ENCODE measurements at places on chromosomes 5 and 9.

DNA sequence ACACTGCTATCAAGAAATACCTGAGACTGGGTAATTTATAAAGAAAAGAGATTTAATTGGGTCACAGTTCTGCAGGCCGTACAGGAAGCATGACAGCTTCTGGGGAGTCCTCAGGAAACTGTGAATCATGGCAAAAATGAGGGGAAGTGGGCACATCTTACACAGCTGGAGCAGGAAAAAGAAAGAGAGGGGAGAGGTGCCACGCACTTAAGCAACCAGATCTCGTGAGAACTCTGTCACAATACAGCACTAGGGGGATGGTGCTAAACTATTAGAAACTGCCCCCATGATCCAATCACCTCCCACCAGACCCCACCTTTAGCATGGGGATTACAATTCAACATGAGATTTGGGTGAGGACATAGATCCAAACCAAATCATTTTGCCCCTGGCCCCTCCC, 105.5 kb upstream of the CPLX2 start:
- no peak for DNase-seq

- no peak for DNase-seq
These were observed 6.5 kb upstream of the SYK start for GRCh38 chr9:90795084-90795483.

GRCh38 chr9:70835323-70835722, 286.1 kb downstream of the TRPM3 start:
- DNase-seq = no peak

GRCh38 chr9:21789541-21790037, 12.8 kb upstream of the MTAP start:
- DNase-seq = peak; percentile 89

GRCh38 chr9:98801561-98801960, 5.2 kb upstream of the ANKS6 start:
- no peak for DNase-seq

- peak; percentile 36 for DNase-seq
These were observed 22.0 kb downstream of the ADAMTS2 start for GRCh38 chr5:179323026-179323870.

- no peak for DNase-seq
These were observed 93.9 kb downstream of the GRIA1 start for GRCh38 chr5:153584126-153584959.

GRCh38 chr5:7659420-7659819, 191.5 kb downstream of the CFAP90 start:
- DNase-seq = no peak

GRCh38 chr5:98735806-98736507, 37.5 kb upstream of the RGMB start:
- no peak for DNase-seq

- no peak for DNase-seq
These were observed 53.8 kb downstream of the AGXT2 start for GRCh38 chr5:34993951-34994350.

- peak; percentile 53 for DNase-seq
These were observed 9.6 kb downstream of the ENG start for GRCh38 chr9:127844821-127845359.

DNA sequence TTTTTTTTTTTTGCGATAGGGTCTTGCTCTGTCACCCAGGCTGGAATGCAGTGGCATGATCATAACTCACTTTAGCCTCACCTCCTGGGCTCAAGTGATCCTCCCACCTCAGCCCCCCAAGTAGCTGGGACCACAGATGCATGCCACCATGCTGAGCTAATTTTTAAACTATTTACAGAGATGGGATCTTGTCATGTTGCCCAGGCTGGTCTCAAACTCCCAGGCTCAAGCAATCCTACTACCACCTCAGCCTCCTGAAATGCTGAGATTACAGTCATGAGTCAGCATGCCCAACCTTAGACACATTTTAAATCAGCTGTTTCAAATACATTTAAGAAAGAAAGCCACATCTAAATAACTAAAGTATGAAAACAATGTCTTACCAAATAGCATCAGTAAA, 439.0 kb downstream of the EBF1 start:
- DNase-seq = no peak

GRCh38 chr5:55713871-55714270, 1.7 kb upstream of the SLC38A9 start:
- DNase-seq = no peak

DNA sequence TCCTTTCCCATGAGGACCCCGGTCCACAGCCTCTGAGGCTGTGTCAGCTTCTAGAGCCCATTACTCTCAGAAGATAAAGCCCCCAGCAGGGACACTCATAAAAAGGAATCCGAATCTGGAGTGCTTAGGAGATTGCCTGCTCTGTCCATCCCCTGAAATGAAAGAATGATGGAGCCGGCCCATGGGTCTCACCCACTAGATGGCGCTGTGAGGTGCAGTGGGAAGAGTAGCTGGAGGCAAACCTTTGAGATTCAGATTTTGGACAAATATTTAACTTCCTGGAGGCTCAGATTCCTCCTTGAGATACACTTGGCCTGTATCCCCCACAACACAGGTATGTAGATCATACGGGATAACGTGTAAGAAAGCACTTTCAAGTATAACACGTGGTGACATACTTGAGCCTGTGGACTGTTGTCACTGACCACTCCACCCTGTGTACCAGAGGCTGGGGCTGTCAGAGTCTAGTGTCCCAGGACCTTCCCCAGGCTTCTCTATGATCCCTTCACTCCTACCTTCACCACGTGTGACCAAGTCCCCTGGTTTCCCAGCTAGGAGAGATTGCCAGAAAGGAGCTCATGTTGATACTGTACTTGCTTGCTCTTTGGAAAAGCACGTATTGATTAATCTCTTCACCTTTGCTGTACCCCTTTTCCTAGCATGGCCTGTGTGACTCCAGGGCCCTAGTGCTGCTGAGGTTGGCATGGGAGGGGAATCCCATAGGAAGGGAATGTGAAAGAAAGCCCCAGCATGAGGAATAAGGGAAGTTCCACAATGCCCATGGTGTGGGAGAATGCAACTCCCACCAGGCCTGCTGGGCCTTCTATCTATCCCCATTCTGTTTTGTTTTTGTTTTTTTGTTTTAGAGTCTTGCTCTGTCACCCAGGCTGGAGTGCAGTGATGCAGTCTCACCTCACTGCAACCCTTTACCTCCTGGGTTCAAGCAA, 32.1 kb downstream of the TRMO start:
- DNase-seq = no peak

DNA sequence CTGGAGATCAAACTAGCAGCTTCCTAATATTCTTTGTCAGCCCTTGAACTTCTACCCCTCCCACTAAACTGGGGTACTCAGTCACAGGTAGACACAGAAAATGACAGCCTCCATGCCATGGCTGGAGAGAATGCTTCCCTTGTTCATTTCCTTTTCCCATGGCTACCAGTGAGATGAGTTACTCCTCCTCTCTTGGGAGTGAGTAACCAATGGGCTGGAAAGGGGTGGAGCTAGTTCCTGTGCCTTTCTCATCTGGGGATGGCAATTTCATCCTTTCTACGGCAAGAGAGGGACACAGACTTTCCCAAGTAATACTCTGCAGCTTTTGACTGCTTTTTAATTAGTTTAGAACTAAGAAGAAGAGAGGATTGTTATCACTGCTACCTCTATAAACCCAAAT, 1045.6 kb upstream of the WWC1 start:
- no peak for DNase-seq

DNA sequence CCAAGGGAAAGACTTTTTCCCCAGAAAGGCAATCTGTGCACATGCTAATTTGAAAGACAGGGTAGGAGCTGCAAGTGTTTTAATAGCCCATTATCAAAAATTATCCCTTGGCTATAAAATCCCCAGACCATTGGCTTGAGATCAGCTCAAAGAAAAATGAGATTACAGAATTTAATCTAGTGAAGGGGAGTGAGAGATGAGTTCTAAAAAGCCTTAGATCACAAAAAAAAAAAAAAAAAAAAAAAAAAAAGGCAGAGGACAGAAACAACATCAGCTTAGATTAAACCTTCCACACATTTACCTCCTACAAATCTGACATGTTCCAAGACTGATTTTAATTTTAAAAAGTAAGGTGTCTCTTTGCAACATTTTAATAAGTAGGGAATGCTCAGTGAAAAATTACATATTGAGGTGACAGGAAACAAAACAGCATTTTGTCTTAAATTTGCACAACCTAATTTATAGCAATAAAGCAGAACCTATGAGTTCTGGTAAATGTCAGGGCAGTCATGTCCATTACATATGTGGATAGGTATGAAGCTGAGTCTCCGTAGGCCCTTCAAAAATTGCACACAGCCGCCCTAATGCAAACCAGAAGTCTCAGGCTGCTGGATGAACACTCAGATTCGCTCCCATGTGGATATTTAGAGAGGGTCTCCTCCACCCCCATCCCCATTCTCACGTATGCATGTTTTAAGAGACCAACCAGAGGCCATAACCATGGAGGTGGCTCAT, 43.4 kb downstream of the NFIB start:
- no peak for DNase-seq

GRCh38 chr5:88688984-88689667, 193.9 kb downstream of the MEF2C start:
- peak; percentile 15 for DNase-seq

- no peak for DNase-seq
These were observed 26.1 kb upstream of the LARP1 start for GRCh38 chr5:154728939-154729588.

DNA sequence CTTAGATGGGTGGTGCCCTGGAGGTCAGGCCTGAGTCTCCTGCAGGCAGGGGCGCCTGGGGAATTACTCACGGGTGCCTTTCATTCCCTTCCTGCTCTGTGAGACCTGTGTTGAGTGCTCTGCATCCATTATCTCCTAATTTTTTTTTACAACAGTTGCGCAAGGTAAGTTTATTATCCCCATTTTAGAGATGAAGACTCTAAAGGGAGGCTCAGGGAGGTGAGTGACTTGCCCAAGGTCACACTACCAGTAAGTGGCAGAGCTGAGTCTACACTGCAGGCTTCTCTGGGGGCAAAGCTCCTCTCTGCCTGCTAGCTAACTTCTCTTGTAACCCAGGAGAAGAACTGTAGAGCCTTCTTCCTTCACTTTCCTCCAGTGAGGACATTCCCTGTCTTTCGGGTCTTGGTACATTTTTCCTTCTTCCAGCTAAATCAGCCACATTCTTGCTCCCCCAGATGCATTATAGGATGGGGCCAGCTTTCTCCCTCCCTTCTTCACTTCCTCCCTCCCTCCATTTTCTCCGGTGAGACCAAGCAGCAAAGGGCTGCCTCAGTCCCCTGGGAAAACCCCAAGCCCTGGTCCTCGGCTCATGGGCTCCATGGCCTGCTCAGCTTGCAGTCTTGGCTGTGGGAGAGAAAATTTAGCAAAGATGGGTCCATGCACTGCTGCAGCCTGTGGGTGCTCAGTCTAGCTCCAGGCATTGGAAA, 1.8 kb downstream of the PRR7 start:
- DNase-seq = no peak

DNA sequence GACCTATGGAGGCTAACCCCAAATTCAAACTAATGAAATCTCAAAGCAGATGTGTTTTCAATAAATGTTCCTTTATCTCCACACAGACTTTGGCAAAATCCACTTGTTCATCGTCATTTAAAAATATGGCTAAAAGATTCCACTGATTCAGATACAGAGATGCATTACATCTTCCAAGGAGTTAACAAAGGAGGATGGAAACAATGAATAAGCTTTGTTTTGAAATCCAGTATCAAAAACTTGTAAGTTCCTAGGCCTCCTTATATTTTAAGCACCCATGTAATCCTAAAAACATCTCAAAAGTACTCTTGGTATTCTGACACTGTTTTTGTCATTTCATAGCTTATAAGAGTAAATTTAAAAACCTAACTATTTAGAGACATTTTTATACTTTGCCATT, 345.6 kb upstream of the ACTBL2 start:
- DNase-seq = no peak

- DNase-seq = no peak
These were observed 5.4 kb upstream of the ANXA1 start for GRCh38 chr9:73146111-73146815.

DNA sequence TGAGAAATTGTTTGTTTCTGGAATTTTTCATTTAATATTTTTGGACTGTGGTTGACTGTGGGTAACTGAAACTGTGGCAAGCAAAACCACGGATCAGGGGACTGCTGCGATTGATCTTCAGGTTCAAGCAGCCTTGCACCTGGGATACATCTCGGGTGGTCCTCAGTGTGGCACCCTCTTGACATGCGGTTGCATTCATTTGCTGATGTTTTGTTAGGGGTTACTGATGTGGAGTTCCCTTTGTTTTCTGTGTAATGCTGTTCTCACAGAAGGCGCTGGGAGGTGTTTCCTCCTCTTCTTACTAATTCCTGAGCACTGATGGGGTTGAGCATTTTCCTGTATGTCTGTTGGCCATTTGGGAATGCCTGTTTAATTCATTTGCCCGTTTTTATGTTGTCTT, 60.4 kb downstream of the EHMT1 start:
- no peak for DNase-seq

DNA sequence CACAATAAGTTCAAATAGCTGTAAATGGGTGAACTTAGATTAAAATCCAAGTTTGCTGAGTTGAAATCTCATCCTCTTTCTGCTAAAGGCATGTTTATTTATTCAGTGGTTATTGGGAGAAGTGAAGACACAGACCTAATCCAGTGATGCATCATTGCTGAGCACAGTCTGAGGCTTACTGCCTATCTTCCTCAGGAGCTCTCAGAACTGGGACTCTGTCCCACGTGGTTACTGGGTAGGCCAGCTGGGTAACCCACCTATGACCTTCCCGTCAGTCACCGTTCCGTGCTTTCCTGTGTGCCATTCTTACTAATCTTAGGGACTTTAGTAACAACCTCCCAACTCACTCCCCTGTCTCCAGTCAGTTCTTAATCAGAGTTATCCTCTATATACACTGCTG, 226.8 kb upstream of the ATP10B start:
- peak; percentile 2 for DNase-seq

DNA sequence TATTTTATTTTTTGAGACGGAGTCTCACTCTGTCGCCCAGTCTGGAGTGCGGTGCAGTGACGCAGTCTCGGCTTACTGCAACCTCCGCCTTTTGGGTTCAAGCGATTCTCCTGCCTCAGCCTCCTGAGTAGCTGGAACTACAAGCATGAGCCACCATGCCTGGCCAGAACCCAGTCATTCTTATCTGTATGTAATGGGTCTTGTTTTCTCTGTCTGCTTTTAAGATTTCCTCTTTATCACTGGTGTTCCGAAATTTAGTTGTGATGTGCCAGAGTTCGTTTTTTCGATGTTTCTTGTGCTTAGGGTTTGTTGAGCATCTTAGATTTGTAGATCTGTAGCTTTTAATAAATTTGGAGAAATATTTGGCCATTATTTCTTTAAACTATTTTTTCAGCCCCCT, 19.2 kb downstream of the SLC25A25 start:
- no peak for DNase-seq

- no peak for DNase-seq
These were observed 505 bp downstream of the C5orf34 start for GRCh38 chr5:43514471-43514815.

GRCh38 chr5:132019337-132019736, 7.9 kb upstream of the ACSL6 start:
- no peak for DNase-seq

Data from kidney (tissue), 22 donors.